ENCODE measurements at places on chromosomes 3 and 15. TPM values are rescaled to one million over a fixed set of nuclear protein-coding genes. Genes with fewer than 3 reads are reported as not detected.

DNA sequence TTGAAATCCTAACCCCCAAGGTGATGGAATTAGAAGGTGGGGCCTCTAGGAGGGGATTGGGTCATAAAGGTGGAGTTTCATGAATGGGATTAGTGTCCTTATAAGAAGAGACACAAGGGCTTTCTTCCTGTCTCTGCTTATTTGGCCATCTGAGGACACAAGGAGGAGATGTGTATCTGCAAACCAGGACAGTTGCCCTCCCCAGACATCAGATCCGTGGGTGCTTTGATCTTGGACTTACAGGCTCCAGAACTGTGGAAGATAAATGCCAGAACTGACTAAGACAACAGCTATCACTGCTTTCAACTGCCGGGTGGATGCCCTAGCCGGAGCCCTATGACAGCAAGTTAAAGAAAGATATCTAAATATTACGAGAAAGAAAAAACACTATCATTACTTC is 94.4 kb downstream of the CHRNA7 start:
- DNase-seq: no peak

GRCh38 chr15:34783991-34784390 is 11.4 kb downstream of the ACTC1 start:
- DNase-seq: no peak

SPATA16 gene
- not detected for total RNA-seq

TUSC2 gene
- total RNA-seq: 31.4 TPM

DNA sequence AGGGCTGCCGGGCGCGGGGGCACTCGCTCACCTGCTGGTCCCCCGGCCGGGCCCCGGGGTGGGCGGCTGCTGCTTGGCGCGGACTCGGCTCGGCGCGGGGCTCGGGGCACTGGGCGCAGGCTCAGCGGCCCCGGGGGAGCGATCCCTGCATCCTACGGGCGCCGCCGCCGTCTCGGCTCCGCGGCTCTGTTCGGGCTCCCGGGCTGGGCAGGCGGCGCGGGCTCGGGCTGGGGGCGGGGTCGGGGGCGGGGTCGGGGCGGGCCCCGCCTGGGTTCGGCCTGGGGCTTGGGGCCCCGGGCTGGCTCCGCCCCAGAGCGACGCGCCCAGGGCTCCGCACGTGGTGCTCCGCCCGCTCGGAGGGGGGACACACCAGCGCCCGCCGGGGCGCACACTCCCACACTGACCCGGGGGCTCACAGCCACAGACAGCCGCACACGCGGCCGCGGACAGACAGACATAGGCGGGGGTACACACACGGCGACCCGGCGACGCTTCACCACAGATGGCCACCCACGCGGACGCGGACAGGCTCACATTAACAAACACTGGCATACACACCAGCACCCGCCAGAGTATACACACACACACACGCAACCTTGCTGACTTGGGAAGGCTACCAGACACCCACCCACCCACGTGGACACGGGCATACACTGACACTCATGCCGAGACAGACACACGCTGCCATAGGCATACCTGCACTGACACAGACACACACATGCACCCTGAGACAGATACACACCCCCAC is at the start of gene SCN5A:
TSS of gene SCN5A (minus strand) at position 188 of the 748 bp plus-strand sequence. CDS start 16,380 bp downstream, outside the sequence.
- peak; percentile 20 for DNase-seq

PSTPIP1 gene
- total RNA-seq: 127 TPM

DNA sequence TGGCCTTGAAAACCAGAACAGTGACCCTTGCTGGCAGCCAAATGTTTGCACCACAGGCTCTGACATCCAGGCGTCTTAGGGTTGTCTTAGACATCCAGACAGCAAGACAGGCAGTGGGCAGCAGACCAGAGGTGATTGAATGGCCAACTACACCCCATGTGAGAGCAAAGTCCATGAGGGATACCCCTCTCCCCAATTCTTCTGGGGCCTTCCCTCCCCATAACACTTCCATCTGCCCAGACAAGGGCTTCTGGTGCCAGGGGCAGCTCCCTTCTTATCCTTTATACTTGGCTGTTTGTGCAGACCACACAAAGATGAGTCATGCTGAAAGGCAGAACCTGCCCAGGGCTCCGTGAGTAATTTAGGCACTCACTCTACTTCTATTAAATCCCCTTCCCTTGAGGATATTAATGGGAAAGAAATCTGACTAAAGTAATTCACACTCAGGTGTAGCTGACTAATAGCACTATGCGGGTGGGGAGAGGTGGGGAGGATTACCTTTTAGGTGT is 257.9 kb downstream of the UACA start:
- no peak for DNase-seq

PTH1R gene
- not detected for total RNA-seq

GCNT3 gene
- total RNA-seq: not detected

All from CD8-positive, alpha-beta memory T cell (primary cell).